ENCODE measurements at places on chromosomes 5 and 9. TPM values are rescaled to one million over a fixed set of nuclear protein-coding genes. Genes with fewer than 3 reads are reported as not detected.

SLC25A48 gene
- 0.27 TPM for total RNA-seq

MZB1 gene
- not detected for total RNA-seq

DNA sequence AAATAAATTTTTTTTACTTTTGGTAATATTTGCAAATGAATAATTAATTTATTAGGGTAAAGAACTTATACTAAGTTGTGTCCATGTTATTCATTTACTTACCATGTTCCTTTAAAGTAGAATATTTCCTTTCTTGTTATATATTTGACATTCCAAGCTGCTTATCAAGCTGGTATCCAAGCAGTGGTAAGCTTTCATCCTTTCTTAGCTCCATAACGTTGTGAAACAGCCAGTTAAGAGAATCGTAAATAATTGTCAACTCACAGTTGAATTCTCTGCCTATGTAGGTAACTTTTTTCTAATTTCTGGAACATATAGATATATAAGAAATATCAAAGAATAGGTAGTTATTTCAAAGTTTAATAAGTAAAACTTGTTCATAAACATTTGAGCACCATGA lies 36.4 kb downstream of the SLC30A5 start:
- ATAC-seq = no peak

DNA sequence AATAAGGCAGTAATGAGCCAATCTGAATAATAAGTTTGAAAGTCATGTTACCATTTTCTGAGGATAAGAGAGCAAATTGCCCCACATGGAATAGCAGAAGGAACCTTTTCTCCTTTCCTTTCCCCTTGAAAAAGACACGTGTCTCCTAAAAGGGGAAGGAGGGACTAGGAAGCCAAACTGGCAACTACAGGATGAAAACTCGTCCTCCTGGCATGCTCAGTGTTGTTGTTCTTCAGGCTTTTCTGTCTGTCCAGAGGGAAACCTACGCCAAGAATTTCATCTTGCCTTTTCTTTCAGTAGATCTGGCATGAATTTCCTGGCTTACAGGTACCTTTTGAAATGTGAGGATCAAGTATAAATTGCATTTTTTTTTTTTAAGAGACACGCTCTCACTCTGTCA lies 355.9 kb upstream of the TLE4 start:
- ATAC-seq = peak; percentile 55

DNA sequence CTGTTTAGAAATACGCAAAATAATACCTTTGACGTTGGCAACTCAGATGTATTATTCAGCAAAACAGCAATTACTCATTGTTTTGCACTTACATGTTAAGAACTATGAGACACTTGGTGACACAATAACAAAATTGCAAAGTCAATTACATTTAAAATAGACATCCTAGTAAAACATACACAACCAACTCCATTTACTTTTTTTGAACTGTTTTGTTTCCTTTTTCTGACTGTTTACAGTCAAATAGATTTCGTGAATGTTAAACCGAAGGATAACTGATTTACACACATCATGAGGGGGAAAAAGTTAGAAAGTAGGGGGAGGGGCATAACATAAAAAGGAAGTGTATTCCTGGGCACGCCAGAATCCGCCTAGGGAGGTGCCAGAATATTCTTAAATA lies 220.1 kb downstream of the MEF2C start:
- no peak for ATAC-seq

DNA sequence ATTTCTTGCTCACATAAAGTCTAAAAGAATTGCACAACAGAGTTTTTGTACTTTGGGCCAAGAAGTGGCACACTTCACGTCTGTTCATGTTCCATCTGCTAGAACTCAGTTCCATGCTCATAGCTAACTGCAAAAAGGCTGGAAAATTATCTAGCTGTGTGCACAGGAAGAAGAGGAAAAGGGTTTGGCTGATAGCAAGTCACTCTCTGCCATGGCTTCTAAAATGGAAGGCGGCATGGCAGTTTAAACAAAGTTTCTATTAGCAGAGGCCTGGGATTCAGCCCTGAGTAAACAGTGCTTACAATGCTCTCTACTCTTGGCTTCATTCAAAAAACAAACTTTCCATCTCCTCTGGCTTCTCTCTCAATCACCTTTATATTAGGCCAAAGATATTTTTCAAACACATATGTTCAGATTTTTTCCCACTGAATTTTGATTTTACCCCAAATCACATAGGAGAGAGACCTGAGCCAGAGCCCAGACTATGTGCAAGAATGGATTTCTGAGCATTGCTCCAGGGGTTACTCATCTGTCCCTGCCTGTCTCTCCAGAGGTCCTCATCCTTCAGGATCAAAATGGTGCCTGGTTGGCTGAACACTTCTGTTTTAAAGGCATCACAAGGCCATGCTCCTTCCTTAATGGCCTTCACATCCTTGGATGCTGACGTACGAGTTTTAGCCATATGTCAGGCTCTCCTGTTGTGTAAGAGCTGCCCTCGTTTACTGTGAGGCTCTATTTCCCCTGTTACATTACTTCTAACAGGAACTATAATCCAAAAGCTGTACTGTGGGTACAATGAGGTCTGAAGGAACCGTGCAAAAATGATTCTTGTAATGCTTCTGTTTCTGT lies 226.6 kb downstream of the SAXO1 start:
- ATAC-seq = no peak

DNA sequence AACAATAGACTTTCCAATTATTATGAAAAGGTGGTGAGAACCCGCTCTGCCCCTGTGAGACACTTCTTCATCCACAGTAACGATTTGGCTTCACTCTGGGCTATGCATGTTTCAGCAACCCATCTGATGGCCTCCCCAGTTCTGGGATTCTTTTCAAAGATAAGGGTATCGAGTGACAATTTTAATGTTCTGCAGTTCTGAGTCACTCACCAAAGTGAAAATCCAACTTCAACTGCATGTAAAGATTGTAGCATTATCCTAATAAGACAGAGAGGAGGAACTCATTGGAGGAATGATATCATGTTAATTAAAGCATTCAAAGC lies 1078.3 kb upstream of the SEMA6A start:
- ATAC-seq = no peak

DNA sequence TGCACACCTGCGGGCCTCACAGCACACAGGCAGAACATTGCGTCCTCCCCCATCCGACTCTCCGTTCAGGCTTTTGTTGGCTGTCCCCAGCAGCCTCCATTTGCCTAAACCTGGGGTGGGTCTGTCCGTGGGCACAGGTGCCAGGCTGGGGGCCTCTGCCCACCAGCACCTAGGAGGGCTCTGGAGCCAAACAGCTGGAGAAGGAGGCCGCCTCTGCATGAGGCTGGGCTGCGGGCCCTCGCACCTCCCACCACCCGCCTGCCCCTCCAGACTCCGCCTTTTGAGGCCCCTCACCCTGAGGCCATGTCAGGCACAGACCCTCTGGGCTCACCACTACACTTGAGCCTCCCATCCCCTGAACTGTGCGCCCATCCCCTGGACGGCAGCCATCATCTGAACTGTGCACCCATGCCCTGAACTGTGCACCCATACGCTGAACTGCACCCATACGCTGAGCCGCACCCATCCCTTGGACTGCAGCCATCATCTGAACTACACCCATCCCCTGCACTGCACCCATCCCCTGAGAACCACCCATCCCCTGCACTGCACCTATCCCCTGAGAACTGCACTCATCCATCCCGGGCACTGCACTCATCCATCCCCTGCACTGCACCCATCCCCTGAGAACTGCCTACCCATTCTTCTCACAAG lies 98.0 kb upstream of the OTULINL start:
- no peak for ATAC-seq

DNA sequence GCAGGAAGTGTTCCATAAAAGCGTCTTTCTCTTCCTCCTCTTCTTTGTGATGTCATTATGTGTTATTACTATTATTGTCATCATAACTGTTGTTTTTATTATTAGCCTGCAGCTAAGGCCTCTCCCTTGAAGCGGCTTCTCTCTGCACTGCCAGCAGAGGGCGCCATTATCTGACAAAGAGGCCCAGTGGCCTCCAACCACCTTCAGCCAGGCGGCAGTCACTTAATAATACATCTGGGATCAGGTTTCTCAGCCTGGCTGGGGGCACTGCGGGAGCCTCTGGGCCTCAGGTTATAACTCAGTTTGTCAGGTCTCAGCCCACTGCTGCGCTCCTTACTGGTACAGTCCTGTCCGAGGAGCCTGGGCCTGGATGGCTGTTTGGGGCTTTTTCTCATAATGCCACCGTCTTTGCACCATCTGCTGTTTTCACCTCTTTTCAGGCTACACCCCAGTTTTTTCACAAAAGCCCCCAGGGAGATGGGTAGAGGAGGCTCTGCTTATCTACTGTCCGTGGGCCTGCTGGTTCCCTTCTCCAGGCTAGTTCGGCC lies 281.9 kb downstream of the NSG2 start:
- no peak for ATAC-seq
